ENCODE measurements at places on chromosomes 6 and 20.

DNA sequence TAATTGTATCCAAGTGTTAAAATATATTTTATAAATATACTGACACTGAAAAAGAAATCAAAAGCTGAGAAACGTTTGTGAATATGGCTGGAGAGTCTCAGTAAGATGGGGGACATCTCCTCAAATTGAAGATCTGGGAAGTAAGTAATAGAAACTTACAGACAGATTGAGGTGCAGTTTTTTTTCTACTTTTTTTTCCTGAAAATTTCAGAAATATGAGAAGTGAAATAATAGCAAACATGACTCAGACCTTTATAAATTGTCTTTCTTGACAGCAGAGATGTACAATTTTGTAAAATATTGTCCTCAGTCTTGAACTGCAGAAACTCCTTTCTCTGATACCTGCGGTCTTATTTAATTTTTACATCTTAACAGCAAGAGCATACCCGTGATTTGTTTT lies 347.1 kb downstream of the UTRN start:
- no peak for DNase-seq

- no peak for DNase-seq
These were observed 10.9 kb downstream of the PPIL6 start for GRCh38 chr6:109429496-109429895.

DNA sequence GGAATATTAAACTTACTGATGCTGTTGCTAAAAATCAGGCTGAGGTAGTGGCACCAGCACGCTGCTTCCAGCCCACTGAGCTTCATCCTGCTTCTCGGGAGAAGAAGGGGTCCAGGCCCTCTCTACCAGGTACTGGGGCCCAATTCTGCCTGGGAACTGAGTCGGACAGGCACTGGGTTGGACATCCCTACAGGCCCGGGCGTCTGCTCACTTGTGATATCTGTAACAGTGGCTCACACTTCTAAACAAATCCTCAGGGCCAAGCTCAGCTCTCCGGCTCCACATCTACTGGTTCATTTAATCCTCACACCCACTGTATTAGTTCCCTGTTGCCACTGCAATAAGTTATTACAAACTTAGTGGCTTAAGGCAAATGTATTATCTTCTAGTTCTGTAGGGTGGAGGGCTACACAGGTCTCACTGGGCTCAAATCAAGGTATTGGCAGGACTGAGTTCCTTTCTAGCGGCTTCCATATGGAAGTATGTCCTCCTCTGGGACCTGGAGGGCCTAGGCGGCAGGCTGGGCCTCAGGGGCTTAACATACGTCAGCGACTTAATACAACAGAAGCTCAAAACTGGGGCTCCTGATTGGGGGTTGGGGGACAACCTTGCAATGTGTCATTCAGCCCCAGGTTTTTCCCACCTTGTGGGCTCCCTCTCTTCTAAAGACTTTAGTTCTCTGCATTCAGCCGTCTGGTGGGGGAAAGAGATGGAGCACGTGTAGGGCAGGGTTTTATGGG lies 1.6 kb upstream of the KCNK15 start:
- DNase-seq = no peak

DNA sequence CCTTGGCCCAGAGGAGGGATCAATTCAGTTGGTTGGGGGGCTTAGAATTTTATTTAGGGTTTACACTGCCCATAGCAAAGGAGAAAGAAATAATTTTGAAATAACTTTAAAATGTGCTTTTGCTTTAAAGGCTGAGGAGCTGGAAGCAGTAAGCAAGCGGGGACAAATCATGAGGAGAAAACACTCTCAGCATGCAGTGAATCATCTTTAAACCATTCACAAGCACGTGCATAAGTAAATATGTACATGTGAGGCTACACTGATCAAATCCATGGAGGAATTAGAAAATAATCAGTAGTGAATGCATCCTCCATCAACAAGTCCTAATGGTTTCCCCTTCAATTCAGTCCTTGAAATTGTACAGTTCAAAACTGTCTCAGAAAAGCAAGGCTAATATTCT lies 181.0 kb downstream of the MTFR2 start:
- no peak for DNase-seq

DNA sequence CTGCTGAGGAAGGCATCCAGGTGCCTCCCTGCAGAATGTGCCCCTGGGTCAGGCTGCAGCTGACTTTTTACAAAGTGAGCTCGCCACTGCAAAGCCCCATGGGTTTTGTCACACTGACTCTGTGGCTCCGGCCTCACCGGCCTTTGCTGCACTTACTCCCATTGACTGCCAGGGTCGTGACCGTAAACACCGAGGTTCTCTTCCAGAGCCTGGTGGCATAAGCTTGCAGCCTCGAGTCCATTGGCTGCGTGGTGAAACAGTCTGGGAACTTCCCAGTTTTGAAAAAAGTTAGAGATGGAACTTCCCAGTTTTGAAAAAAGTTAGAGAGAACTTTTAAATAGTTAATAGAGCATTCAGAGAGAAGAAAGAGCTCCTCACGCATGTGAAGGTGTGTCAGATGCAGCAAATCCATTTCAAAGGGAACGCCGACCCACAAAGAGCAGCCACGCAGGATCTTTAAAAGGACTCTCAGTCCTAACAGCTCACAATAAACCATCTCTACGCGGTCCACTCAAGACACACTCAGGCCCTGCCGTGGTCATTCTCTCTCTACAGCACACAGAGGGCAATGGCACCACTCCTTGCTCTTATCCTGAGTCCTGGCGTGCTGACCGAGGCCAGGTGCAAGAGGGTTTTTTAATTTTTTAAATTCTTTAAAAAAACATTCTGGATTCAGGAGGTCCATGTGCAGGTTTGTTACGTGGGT lies 12.8 kb downstream of the RAMACL start:
- DNase-seq = no peak

DNA sequence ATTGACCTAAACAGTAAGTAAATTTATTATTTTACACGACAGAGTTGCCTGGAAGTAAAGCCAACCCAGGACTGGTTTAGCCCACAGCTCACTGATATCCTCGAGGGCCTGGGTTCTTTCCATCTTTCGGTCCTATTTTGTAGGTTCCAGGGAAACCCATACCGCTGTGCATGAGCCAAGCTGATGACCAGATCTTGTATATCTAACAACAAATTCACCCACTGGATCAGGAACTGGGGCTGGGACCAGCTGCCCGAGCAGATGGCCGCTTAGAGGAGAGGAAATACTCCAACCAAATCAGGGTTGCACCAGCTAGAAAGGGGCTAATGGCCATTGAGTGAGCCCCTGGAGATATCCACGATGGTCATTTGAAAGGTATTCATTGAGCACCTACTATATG lies 139.2 kb downstream of the BACH2 start:
- DNase-seq = no peak

DNA sequence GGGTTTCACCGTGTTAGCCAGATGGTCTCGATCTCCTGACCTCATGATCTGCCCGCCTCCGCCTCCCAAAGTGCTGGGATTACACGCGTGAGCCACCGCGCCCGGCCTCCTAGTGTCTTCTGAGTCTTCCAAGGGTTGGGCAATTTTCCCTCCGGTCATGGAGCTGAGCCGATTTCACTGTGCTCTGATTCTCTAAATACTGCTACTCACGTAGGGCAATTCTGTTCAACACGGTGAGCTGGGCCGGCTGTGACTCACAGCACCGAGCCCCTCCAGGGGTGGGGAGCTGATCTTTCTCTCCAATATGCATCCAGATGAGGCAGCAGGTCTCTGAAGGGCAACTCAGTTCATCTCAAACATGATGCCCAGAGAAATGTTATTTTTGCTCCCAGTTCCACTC lies 71.6 kb upstream of the CD93 start:
- peak; percentile 73 for DNase-seq

- no peak for DNase-seq
These were observed 250.4 kb upstream of the KCNQ5 start for GRCh38 chr6:72371473-72371872.

- DNase-seq = no peak
These were observed 382.0 kb downstream of the TFAP2B start for GRCh38 chr6:51200676-51201075.

DNA sequence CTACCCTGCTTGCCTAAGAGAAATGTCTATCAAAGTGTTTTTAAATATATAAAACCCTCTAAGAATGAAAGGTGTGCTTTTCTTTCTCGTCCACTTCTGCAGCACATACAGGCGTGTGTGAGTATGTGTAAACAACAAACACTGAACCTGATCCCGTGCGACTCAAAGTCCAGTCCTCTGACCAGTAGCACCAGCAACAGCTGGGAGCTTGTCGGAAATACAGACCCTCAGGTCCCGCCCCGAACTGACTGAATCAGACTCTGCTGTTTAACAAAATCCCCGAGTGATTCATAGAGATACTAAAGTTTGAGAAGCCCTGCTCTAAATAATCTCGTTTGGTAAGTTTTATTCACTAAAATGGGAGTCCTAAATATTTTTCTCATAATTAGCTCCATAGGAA lies 208.0 kb upstream of the KCNQ5 start:
- DNase-seq = peak; percentile 5

- DNase-seq = no peak
These were observed 10.4 kb upstream of the BFSP1 start for GRCh38 chr20:17541596-17541995.

DNA sequence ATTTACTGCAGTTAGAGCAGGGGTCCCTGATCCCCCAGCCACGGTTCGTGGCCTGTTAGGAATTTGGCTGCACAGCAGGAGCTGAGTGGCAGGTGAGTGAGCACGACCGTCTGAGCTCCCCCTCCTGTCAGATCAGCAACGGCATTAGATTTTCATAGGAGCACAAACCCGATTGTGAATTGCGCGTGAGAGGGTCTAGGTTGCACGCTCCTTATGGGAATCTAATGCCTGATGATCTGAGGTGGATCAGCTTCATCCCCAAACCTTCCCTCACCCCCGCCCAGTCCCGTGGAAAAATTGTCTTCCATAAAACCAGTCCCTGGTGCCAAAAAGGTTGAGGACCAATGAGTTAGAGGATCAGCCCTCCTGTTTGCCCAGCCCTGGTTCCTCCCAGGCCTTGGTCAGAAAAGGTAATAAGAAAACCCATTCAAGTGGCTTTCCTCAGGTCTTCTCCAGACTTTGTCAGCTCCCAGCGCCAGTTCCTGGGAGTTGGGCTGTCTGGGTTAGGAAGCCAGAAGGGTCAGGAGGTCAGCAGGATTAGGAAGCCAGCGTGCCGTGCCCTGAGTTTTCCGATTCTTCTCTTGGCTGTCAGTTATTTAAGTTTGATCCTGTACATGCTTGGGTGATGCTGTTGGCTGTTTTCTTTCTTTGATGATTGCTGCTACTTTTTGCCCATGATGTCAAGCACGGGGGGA lies 139.9 kb upstream of the PMEPA1 start:
- DNase-seq = no peak

DNA sequence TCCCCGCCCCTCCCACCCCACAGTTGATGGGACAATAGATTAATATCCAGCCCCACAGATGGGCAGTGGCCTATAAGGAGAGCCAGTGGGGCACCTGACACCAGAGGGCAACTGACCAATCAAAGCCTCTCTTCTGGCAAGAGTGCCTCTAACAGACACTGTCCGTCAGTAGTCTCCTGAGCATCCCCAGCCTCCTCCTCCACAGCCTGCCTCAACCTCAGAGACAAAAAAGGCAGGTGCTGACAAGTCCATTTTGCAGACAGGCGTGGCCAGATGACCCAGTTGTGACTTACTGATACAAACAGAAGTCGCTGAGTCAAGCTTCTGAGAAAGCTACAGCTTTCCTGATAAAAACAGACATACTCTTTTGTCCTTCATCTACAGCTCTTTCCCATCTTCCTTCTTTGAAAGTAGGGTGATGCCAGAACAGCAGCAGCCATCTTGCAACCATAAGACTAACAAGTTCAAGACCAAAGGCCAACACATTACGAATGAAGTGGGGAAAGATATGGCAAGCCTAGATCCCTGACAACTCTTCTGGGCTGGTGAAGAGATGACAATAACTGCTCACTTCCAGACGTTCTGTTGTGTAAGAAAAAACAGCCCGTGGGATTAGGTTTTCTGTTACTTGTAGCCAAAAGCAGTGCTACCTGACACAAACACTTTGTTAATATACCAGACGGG lies 12.3 kb downstream of the PPIL1 start:
- DNase-seq = no peak

GRCh38 chr20:61027218-61027617 lies 224.8 kb upstream of the CDH4 start:
- no peak for DNase-seq

DNA sequence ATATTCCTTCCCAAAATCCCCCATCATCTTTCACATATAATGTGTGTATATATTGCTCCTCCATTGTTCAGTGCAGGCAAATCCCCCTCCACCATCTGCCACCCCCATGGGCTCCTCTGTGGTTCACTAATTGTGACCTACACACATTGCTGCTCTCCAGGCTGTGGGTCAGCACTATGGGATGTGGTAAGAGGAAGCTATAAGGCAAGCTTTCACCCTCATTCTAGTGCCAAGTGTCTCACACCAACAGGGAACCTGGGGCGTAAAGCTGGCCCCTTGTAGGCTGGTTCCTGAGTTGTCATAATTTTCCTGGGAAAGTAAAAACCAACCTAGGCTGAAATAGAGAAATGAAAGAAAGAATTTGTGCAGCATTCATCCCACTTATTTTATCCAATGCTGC lies 16.8 kb downstream of the FKBP1A start:
- no peak for DNase-seq

GRCh38 chr6:124054034-124054433 lies 250.4 kb downstream of the NKAIN2 start:
- no peak for DNase-seq

GRCh38 chr20:10604865-10605440 lies 68.8 kb downstream of the JAG1 start:
- no peak for DNase-seq

DNA sequence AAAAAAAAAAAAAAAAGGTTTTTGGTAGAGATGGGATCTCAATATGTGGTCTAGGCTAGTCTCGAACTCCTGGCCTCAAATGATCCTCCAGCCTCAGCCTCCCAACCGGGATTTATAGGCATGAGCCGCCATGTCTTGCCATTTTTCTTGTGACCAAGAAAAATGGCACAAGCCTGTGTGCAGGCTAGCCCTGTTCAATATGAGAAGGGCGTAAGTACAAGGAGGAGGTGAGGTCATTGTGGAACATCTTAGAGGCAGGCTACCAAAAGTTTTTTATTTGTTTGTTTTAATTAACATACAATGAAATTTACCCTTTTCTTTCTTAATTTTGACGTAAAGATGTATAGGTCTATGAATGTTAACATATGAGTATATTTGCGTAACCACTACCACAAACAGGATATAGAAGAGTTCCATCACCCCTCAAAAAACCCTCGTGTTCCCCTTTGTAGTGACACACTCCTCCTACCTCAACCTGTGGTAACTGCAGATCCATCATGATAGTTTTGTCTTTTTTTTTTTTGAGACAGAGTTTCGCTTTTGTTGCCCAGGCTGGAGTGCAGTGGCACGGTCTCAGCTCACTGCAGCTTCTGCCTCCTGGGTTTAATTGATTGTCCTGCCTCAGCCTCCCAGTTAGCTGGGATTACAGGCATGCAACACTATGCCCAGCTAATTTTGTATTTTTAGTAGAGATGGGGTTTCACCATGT lies 28.3 kb upstream of the KIF3B start:
- DNase-seq = no peak

- no peak for DNase-seq
These were observed 77.5 kb upstream of the NT5E start for GRCh38 chr6:85372188-85372914.

DNA sequence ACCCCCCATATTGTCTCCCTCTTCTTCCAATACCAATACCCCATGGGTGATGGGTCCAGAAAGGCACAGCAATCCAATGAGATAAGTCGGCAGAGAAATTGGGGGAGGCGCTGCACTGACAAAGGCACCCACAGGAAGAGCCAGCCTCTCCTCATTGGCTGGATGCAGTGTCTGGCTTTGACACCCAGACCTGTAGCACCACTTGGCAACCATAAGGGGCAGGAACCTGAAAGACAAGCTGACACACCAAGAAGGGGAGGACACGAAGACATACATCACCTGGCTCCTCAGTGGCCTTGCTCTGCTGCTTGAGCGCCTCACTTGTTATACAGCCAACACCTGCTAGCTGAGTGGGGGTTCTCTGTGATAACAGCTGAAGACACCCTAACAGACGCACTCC lies 19.4 kb upstream of the SLC4A11 start:
- no peak for DNase-seq

Data from T1000 (cell line).